ENCODE measurements at places on chromosomes 4 and X.

- no peak for DNase-seq
Observed at GRCh38 chr4:140719022-140719421, 37.2 kb downstream of the TBC1D9 start.

- no peak for DNase-seq
Observed at GRCh38 chrX:68045008-68045577, 388.2 kb downstream of the OPHN1 start.

- no peak for DNase-seq
Observed at GRCh38 chr4:133802359-133803140, 399.0 kb downstream of the PABPC4L start.

DNA sequence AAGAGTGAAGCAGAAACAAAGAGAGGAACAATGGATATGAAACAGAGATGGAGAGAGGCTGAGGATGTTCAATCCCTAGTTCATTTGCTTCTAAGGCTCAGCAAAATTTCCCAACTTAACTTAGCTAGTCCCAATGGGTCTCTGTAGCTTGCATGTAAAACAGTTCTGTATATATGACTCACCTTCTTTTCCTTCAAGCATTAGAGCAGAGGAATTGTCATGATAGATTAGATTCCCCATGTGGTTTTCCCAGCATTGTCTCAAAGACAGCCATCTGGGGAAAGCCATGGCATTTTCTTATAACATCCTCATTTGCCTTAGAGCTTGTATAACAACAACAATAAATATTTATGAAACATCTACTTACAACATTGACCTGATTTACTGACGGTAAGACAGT is 93.9 kb upstream of the GATB start:
- DNase-seq: no peak

DNA sequence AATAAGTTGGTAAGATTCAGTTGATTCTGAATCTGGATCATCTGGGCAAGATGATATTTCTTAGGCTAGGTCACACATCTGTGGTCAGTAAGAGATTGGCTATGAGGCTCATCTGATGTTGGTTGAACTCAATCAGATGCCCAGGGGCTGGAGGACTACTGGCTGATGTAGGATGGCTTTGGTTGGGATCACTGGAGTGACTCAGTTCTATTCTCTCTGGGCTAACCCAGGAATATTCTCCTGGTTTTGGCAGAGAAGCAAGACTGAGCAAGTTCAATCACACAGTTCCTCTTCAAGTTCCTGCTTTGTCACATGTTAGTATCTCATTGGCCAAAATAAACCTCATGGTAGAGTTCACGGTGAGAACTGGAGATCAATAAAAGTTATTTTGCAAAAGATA is 902.3 kb upstream of the SLIT2 start:
- no peak for DNase-seq

DNA sequence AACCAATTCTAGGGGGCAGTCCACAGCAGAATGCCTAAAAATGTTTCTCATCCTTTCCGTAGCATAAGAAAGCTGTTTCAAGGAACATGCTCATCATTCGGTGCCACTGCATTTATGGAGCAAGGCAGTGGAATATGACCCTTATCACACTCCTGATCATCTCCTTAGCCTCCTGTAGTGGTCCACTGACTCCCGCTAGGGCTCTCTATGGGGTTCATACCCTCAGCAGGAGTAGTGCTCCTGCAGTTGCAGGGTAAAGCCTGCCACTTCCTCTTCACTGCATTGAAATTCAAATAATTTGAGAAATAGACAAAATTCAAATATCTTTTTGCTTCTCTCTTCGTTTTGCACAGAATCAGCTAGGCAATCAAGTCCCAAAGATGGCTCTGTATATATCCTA is 107.0 kb downstream of the NDST3 start:
- no peak for DNase-seq

GRCh38 chr4:9781343-9782135 is at the start of gene DRD5:
Gene DRD5, plus strand, starts transcription at chr4:9781634. Its CDS starts 396 bp downstream, at chr4:9782030.
- DNase-seq: no peak

DNA sequence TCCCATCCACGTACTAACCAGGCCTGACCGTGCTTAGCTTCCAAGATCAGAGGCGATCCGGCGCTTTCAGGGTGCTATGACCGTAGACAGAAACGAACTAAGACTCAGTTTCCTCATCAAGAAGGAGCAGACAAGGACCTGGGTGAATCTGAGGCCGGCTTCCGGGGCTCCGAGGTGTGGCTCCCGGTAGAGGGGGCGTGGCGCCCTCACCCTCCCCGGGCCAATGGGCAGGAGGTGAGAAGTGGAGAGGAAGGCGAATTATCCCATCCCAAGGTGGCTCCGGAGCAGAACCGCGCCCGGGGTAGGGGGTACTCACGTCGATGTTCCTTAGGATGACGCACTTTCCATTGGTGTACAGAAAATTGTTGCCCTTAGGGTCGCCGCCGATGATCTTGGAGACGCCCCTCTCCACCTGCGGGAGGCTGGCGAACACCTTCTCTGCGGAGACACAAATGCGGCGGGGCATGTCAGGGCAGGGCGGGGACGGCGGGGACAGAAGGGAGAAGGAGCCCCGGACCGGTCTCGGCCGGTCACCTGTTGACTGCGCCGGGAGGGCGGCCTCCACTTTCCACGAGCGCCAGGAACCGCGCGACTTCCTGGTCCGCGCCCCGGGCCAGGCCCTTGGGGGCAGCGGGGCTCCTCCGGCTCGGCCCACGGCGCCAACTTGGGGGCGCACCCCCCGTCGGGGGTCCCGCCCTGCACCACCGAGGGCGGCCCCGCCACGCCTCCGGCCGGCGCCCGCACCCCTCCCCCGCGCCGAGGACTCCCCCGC is 616 bp downstream of the WDR1 start:
- DNase-seq: no peak

- DNase-seq: no peak
Observed at GRCh38 chrX:50812995-50813842, 775 bp downstream of the SHROOM4 start.

DNA sequence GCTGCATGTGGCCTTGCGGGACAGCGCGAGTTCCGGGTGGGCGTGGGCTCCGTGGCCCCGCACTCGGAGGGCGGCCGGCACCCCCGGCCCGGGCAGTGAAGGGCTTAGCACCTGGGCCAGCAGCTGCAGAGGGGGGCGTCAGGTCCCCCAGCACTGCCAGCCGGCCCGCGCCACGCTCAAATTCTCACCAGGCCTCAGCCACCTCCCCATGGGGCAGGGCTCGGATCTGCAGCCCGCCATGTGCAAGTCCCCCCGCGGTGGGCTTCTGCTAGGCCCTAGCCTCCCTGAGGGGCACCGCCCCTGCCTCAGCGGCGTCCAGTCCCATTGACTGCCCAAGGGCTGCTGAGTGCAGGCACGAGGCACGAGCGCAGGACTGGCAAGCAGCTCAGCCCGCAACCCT is 2.6 kb upstream of the MCUB start:
- DNase-seq: no peak

GRCh38 chr4:42566835-42567234 is 90.1 kb downstream of the ATP8A1 start:
- DNase-seq: no peak

DNA sequence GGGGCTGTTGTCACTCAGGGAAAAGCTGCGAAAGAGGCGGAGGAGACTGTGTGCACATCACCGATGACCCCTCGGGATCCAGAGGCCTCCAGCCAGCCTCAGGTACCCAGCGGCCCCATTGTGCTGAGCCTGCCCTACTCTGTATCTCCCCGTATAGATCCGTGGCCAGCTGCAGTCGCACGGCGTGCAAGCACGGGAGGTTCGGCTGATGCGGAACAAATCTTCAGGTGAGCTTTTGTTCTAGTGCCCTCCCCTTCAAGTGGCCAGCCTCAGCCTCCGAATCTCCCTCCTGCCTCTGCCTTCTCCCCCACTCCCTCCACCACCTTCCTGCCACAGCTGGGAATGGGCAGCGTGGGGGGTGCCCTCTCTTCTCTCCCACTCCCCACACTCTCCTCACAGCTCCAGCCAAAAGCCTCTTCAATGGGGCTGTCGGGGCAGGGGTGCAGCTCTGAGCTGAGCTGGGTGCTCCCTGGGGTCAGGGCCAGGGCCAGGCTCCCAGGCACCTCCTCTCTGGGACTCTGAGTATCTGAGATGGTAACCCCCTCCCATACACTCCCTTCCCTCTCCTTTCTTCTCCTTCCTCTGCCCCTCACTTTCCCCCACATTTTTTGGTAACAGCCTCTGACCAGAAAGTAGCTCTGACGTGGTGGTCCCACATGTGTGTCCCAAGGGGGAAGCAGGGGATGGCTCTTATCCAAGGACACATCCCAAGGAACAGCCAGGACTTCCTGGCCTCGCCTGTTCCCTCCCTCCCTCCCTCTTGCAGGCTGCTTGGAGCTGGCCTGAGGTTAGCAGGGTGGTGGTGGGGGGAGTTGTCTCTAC is 20.4 kb upstream of the UBA1 start:
- no peak for DNase-seq

- DNase-seq: no peak
Observed at GRCh38 chr4:14837860-14838259, 164.4 kb upstream of the CPEB2 start.

DNA sequence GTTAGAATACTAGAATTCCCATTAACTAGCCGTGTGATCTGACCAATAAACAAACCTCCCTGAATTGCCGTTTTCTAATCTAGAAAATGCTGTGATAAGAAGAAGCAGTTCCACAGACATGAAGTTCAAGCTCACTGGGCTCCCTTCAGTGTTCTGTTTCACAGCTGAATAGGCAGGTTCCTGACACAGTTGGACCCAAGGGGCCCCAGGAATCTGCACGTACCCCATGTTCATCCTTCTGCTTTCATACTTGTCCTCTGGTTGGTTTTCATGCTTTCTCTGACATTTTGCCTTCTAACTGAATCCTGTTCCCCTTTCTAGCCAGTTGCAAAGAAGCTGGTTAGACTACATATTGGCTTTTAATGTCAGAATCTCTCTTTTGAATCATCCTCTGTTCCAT is 374.1 kb upstream of the MAD2L1 start:
- DNase-seq: no peak

GRCh38 chr4:147616849-147617172 is 386 bp upstream of the TMEM184C start:
- DNase-seq: no peak

Measured in amniotic stem cell (primary cell).